ENCODE measurements at places on chromosomes 1 and 21.

DNA sequence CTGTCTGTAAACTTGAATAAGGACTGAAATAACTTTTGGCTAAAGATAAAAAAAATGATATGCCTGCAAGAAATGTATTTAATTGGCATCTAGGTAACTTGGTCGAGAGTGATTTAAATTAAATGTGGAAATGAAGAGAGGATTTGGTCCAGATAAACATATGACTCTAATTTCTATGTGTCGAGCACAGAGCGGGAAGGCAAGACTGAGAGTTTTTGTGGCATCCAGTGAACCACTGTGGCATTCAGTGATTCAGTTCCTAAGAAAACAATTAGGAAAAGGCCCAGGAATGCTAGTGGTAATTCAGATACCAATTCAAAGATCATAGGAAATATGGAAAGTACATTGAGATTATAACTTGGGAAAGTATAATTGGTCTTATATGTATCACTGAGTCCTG, 39.6 kb downstream of the PDE4B start:
- DNase-seq = no peak

DNA sequence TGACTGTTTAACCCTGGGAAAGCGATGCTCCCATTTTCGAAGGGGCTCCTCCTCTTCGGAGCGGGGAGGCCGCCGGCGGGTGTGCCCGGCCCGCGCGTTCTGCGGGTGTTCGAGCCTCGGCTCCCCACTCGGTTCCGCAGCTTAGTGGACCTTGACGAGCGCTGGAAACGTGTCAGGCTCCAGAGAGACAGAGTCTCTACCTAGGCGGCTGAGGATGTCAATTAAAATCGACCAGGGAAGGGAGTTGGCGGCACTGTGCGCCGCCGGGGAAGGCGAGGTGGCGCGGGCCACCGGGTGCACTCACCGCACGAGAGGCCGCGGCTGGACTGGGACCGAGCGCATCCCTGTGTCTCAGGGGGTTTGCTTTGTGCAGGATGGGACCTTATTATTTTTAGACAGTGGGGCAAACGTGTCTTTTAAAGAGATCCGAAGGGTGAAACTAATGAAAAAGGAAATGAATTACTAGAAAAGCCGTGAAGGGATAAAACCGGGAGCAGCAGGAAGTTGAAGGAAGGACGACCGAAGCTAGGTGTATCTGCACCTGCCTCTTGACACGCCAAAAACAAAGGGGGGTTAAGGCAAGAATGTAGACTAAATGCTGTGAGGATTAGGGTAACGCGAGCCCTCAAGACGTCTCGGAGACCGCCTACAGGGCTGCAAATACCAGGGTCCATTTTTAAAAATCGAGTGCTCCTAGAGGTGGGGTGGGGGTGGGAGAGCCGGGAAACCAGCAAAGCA, 5.6 kb downstream of the LHX4 start:
- no peak for DNase-seq

DNA sequence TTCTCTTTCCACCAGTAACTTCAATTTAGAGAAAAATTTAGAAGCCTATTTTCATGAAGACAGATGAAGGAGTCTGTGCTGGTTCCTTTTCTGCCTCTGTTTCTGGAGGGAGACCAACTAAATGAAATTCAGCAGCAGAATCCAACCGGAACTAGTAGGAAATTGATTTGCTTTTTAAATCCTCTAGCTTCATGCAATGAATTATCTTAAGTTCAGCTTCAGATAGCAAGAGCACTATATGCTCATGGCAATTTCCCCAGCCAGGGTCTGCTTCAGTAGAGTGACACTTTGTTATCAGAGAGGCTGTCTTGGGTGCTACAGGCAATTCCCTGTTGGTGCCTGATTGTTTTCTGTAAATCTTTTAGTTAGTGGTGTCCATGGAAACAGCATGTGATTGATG, 189.7 kb downstream of the SLC35F3 start:
- no peak for DNase-seq

DNA sequence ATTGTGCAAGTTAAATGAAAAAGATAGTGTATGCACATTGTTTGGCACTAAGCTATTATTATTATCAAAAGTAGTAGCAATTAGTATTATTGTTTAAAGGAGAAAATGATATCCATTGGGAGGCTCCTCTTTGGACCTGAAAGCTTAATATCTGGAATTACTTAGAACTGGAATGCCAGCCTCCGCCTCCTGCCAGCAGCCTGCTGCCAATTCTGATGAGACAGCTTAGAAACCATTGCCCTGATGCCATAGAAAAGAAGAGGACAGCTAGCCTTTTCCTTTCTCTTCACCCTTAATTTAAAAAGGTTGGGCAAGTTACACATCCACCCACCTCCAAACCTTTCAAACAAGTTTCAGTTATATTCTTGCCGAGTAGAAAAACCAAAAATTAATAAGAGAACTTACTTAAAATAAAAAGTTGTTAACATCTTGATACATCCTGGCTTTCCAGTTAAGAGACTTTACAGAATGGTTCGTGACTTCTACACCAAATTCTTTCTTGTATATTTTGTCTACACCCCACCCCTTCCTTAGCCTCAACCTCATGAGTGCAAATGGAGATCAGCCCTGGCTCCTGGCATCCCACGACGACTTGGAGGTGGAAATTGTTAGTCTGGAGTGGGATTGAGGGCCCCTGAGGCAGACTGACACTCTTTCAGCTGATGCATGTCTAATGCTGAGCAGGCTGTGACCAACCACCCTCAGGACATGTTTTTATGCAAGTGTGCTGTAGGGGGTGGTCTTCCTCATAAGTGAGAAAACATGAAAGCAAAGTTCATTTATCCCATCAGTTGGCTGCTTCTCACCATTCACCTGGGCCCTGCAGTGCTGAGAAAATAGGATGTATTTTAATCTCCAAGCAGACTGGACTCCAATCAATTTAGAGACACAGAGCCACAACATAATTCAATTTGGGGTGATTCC, 120.6 kb downstream of the KCNJ15 start:
- DNase-seq = no peak

DNA sequence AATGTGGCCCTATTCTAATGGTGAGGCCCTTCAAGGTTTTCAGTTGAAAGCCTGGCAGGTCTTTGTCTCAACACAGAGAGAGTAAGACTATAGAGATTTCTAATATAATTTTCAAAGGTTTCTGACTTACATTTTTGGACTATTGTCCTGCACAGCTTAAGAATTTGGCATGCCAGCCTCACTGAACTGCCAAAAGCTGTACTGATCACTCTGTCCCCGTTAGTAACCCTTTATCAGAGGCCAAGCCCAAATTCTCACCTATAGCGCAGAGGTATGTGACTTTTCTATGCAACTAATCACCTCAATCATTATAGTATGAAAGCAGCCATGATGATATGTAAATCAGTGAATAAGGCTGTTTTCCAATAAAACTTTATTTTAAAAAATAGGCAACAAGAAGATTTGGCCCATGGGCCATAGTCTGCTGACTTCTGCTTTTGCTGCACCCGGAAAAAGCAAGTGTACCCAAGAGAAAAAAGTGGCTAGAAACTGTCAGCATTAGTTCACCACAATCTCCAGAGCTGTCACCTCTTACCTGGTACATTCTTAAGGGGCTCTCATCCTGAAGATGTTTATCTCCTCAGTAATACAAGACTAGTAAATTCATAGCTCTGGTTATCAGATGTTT, 85.4 kb downstream of the PIGK start:
- DNase-seq = no peak

DNA sequence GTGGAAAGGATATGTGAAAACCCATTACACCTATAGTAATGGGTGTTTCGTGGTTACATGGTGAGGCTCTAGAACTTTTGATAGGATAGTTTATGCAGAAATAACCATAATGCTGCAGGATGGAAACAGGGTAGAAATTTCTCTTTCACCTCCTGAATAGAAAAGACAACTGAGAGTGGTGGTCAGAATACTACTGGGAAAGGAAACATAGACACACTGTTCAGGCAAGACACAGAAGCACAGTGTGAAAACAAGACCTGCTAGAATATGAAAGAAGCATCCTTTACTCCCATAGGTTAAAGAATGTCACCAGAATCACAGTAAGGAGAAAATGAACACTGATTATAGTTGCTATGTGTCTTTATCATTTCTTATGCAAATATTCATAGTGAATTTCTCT, 496.6 kb downstream of the DPYD start:
- no peak for DNase-seq

GRCh38 chr1:227781314-227781930, 34.1 kb upstream of the PRSS38 start:
- DNase-seq = no peak

- DNase-seq = peak; percentile 72
Observed at GRCh38 chr1:59061876-59062275, 235.0 kb upstream of the FGGY start.

DNA sequence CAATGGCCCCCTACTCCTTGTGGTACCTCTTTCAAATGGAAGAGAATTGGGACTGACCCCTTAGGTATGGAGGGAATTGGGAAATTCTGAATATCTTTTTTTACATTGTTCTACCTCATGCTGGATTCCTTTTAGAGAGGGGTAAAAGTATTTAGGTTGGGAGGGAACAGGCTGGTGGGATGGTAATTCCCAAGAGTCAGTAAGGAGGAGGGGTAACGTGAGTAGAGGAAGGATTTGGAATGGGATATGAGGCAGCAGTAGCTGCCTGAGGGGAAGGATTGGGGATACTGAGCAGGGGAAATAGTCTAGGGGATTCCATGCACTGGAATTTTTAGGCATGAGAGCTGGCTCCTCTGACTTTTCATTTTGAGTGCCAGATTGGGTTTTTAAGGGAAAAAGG, 3.8 kb upstream of the AADACL3 start:
- no peak for DNase-seq

GRCh38 chr1:184146202-184146601, 94.7 kb downstream of the TSEN15 start:
- DNase-seq = no peak

DNA sequence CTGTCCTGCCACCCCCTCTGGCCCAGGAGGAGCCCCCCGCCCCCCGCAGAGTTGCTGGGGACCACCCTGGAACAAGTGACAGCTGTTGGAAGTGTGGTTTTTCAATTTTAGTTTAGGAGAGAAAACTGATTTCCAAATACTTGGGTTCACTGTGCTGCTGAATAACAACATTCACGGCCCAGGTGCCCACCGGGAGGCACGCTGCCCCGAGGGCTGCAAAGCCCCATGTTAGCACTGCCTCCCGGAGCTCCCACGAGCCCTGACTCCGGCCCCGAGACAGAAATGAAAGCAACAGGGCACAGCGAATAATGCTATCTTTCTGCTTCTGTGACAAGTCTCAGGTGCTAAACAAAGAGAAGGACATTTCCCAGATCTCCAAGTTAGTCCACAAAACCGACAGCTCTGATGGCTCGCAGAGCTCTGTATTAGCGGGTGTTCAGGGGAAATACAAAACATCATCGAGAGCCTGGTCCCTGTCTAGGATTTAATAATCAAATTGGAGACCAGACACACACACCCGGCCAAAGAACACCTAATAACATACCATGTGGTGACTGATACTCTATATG, 451.5 kb downstream of the KIF26B start:
- no peak for DNase-seq

GRCh38 chr1:244466724-244467123, 5.7 kb downstream of the CATSPERE start:
- no peak for DNase-seq

DNA sequence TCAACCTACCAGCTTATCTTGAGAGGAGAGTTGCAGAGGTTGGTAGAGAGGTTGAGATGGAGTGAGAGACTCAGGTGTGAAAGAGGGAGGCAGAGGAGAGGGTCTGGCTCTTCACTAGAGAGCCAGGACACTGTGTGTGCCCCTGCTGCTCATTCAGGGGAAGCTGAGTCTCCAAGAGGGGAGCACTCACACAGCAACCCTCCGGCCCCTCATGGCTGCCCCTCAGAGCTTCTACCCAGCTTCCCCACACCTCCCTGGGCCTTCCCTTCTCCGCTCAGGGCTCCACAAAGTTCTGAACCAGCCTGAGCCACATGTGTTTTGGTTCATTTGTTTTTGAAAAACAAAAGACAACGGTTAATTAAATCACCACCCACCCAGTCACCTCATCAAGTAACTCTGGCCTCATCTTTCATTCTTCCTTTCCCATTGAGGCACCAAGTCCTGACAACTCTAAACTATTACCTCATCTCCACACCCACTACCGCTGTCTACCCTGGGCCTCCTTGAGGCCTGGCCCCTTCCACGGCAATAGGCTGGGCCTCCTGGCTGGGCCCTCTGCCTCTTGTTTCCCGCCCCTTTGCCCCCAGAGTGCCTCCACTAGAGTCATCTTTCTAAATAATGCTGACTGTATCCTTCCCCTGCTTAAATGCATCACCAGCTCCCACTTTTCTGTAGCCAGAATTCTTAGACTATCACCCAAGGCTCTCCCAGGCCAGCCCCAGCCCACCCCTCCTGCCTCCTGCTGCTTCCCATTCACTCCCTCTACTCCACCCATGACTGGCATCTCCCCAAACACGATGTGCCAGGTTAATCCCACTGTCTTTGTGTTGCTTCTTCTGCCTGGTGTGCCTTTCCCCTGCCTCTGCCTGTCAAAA, 33.0 kb downstream of the TNNT2 start:
- DNase-seq = no peak

DNA sequence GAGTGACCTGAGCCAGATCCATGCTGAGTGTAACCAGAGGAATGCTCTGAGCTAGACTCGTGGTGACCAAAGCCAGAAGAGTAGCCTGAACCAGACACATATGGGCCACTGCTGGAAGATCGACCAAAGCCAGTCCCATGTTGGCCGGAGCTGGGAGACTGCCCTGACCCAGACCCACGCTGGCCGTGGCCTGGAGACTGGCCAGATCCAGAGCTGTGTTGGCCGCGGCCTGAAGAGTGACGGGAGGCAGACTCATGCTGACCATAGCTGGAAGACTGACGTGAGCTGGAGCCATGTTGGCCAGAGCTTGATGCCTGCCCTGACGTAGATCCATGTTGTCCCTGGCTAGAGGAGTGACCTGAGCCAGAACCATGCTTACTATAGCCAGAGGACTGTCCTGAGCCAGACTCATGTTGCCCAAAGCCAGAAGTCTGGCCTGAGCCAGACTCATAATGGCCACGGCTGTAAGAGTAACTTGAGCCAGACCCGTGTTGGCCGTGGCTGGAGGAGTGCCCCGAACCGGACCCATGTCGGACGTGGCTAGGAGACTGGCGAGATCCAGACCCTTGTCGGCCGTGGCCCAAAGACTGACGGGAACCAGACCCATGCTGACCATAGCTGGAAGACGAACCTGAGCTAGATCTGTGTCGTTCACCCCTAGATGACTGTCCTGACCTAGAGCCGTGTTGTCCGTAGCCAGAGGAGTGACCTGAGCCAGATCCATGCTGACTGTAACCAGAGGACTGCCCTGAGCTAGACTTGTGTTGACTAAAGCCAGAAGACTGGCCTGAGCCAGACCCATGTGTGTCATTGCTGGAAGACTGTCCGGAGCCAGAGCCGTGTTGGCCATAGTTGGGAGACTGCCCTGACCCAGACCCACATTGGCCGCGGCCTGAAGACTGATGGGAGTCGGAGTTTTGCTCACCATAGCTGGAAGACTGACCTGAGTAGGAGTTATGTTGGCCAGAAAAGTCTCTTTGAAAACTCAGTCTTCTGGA, 3.5 kb downstream of the HRNR start:
- DNase-seq = no peak

GRCh38 chr1:166969074-166969677, 6.2 kb downstream of the ILDR2 start:
- DNase-seq = no peak

GRCh38 chr1:19360843-19361610, 48.9 kb downstream of the SLC66A1 start:
- no peak for DNase-seq

All from hepatocyte (in vitro differentiated cells).